Suprapubic skin (tissue), 4 donors: ENCODE measurements at places on chromosomes 1 and 21.

DNA sequence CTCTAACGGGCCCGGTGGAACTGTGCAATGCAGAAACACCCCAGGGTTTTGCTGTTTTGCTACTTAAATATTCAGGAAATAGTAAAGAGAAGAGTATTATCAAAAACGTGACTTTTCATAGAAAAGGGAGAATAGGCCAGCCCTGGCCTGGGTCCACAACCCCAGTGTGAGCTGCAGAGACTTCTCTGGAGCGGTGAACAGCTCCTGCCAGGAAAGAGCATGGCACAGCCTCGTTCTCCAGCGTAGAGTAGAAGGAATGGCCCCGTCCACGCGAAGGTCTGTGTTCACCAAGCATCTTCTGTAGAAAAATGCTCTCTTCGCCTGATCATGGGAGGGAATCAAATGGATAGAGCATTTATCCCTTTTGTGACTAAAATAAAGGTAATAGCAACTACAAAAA is 51.4 kb downstream of the PDE9A start:
- DNase-seq: no peak

GRCh38 chr1:2972879-2973575 is 48.2 kb upstream of the ACTRT2 start:
- DNase-seq: peak; percentile 50

DNA sequence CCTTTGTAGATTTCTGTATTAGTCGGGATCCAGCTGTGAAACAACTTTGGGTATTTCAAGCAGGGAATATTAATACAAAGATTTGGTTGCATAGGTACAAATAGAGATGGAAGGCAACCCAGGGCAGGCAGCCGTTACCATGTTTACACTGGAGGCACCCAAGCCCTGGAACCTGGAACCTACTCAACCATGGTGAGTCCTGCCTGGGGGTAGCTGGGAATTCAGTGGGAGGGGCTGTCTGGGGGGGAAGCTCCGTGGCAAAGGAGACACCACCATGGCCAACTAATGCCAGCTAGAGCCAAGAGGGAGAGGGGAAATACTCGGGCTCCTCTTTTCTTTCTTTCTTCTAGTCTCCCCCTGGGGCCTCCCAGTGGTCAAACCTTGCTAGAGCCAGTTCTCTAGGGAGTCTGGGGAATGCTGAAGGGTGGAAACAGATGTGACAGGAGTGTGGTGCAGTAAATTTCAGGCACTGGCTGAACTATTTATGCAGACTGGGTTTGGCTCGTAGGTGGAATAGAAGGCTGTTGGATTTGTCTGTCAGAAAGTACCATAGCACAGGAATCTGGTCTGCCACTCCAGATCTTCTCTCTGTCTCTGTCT is 91.9 kb upstream of the CACNA1E start:
- DNase-seq: no peak

DNA sequence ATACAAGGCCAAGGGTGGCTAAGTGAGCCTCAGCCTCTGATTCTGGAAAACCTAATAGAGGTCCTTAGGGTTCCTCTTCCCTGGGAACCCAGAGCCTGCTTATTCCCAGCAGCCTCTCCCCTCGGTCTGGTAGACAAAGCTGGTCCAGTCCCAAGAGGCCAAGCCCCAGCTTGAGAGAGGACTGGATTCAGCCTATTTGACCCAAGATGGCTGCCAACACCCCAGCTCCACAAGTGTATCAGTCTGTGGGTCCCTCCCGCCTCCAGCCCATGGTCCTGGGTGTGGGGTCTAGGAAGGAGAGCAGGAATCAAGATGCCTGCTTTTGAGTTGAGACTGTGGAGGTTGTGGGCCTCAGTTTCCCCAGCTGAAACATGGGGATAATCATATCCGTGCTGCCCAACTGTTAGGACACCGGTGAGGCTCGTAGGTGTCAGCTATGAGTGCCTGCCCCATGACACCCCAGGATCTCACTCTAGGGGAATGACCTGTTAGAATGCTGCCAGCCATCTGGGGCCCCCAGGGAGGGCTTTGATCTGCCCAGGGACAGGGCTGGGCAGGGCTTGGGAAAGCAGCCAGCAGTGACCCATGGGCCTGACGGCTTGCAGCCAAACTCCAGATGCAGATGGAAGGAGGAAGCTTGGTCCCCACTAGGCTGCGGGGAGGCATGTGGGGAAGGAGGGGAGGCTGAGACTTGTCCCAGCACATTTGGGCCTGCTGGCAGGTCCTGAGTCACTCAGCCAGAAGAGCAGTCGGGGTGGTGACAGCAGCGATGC is 45.4 kb downstream of the NUAK2 start:
- no peak for DNase-seq

DNA sequence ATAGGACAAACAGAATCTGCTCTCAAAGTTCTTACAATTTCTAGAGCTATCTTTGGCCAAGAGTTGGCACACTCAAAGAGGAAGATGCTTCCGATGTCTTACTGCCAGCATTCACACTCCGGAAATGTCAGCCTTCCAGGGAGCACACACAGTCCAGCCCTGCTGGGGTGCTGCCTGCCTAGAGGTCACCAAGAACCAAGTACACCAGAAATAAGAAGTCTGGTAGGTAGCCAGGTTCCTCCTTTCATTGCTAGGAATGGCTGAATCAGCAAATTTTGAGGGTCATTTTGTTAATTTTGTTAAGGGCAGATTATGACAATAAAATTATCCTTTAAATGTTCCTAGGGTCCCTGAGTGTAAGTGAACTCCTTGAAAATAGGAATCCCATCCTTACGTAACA is 77.5 kb downstream of the PLPP3 start:
- no peak for DNase-seq

- DNase-seq: no peak
Observed at GRCh38 chr1:174958396-174958795, 41.4 kb upstream of the CACYBP start.

DNA sequence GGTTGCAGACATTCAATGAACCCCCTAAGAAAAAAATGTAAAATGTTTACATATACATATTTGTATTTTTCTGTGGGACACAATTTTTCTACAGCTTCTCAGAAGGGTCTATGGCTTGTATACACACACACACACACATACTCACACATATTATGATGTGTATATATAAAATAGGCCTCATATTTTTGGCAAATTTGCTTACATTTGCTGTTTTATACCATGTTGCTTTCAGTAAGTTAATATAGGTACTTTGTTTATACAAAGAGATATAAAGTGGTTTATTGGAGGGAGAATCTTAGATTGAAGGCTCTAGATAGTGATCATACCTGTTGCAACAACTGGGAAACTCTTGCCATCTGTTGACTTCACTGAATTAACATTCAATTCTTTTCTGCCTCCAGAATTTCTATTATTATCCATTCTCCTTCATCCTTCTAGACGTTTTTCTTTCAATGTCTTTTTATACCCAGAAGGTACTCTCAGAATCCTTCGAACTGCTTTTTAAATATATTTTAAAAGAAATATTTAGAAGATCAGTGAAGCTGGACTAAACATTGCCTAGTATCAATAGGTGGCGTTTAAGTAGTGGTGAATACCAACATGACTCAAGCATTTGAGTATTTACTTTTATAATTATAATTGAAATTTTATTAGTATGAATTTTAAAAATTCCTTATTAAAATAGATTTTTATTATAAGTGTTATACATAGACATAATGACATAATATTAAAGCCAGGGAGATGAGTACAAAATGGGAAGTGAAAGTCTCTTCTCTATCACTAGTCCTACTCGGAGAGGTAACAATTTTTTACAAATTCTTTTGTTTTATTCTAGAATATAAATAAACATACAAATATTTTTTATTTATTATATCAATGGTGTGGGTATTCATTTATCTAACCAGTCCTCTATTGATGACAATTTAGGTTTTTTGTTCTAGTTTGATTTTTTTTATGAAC is 10.2 kb downstream of the CD55 start:
- no peak for DNase-seq

GRCh38 chr1:101437800-101438199 is 201.0 kb downstream of the S1PR1 start:
- no peak for DNase-seq

DNA sequence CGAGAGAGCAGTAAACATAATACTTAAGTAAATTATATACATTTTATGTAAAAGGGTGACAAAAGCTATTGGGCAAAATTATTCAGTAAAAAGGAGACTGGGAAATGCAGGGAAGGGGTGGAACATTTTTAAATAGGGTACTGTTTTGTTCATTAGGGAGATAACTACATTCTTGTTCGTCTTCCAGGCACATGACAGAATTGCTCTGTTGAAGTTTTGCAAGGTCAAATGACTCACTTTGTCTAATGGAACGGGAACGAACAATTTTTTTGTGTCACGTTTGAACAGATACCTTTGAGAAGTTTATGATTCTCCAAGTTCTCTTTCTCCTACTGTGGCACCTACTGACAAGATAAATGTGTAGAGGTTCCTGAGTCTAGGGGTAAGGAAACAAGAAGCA is 382.3 kb upstream of the ZRANB2 start:
- DNase-seq: no peak

GRCh38 chr1:107172450-107173170 is 31.8 kb downstream of the NTNG1 start:
- no peak for DNase-seq

DNA sequence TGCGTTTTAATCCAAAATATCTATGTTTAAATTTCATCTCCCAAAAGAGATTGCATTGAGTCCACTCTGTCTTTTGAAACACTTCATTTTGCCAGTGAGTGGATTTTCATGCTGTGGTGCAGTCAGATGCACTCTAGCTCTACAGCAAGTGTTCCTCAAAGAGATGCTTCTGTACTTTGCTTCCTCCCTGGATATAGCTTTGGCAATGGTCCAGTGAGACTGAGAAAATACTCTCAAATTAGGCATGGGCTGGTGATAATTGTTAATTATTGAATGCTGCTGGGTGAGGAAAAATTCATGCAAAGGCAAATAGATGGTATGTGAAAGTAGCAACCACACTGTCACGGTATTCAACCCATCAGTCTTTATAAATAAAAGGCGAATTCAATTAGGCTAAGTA is 396.9 kb downstream of the ADGRL2 start:
- no peak for DNase-seq

GRCh38 chr1:221016751-221017150 is 137.5 kb downstream of the HLX start:
- DNase-seq: no peak

DNA sequence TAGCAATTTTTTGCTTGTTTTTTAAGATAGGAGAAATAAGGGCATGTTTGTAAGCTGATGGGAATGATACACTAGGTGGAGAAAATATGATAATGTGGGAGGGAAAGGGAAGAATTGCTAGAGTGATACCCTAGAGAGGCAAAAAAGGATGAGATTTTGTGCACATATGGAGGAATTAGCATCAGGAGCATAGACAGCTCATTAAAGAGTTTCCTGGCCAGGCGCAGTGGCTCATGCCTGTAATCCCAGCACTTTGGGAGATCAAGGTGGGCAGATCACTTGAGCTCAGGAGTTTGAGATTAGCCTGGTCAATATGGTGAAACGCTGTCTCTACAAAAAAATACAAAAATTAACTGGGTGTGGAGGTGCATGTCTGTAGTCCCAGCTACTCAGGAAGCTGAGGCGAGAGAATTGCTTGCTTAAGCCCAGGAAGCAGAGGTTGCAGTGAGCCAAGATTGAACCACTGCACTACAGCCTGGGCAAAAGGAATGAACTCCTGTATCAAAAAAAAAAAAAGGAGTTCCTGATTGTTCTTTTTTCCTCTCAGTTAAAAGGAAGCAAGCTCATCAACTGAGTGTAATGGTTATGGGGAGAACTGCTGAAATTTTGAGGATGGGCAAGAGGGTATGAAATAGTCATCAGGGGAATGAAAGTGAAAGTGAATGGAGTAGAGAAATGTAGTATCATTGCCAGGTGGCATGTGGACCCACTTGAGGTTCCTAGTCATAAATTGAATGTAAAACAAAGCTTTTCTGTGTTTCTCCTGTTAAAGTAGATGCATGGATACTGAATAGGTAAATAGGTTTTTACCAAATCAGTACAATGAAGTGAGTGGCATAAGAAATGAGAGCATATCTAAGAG is 35.5 kb downstream of the SH3GLB1 start:
- DNase-seq: no peak

DNA sequence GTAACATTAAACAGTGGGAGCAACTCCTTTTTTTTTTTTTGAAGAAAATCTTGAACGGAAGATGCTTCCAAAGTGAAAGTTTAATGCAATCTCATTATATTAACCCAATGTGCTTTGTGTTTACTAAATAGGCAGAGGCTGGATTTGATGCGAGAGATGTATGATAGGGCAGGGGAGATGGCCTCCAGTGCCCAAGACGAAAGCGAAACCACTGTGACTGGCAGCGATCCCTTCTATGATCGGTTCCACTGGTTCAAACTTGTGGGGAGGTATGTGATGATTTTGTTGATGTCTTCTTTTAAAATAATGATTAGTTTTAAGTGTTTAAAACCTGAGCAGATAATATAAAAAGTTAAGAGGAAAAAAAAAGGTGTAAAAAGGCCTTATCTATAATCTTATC is 74.2 kb upstream of the PGD start:
- DNase-seq: no peak

GRCh38 chr21:34338226-34338625 is 25.6 kb upstream of the KCNE2 start:
- peak; percentile 53 for DNase-seq

DNA sequence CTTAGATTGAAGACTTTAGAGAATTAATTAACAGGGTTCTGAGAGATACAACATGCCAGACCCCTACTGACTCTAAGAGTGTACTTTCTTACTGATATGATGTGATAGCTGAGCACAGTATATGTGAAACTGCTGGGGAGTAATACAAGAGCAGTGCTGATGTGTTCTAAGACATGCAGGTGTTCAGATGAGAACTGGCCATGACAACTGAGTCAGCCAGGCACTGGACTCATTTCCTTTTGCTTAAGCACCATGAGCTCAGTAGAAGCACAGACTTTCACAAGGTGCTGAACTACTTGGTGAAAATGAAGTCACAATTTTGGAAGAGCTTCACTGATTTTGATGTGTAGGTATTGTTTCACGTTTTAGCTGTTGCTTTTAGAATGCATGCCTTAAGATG is 15.9 kb upstream of the POGZ start:
- DNase-seq: no peak

DNA sequence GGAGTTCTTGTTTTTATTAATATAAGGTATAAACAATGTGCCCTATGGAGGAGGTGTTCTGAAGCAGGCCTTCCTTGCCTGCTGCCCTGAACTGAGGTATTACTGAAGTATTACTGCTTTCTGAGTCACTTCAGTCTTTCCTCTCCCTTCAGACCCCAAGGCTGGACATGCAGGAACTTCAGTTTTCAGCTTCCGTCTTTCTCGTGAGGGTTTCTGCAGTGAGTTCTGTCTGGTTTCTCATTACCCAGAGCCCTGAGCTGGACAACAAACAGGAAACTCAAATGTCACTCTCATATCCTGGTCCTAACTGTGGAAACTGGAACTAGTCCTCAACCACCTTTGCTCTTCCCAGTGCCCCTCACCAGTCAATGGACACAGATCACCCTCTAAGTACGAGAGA is 46.8 kb downstream of the ELAVL4 start:
- DNase-seq: no peak
